RPMI7951 (cell line): ENCODE measurements at places on chromosomes 3 and 15. TPM values are rescaled to one million over a fixed set of nuclear protein-coding genes. Genes with fewer than 3 reads are reported as not detected.

The TUSC7 gene
- total RNA-seq: not detected in 2 replicates

GRCh38 chr3:127113571-127113891, 79.4 kb upstream of the PRR23E start:
- no peak for DNase-seq

The CHST13 gene
- not detected in 2 replicates for total RNA-seq

The SYNPR gene
- total RNA-seq: not detected in 2 replicates

The ASB14 gene
- not detected in 2 replicates for total RNA-seq

The TMEM45A gene
- 119 and 142 TPM in 2 replicates for total RNA-seq

The ALS2CL gene
- total RNA-seq: 0.59 and 1.2 TPM in 2 replicates

DNA sequence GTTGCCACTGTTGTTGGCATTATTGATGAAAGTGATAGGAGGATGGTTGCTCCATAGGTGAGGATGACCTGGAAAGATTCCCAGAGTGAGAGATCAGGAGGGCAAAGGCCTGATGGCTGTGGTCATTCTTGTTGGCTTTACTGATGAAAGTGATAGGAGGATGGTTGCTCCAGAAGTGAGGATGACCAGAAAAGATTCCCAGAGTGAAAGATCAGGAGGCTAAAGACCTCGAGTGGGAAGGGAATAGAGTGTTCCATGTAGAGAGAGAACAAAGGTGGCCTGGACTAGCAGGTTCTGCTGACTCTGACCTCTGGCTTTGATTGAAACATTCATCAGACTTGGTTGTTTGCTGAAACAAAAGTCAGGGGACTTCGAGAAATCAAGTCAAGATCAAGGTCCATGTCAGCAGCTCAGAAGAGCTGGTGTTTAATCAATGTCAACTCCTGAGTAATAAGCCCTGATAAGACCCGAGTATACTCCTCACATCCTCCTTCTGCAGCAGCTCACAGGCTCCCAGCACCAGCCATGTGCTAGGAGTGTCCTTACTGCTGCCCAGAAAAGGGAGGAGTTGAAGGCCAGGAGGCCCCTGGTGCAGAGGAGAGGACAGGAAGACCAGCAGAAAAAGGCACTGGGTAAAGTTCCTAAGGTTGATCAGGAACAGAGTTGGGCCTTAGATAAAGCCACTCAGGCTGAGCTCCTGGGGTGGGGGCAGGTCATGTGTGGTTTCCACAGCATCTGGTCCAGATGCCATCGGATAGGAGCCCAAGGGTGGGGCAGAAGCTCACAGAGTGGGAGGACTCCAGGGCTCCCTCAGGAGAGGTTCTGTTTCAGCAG, 19.9 kb downstream of the CYP8B1 start:
- DNase-seq: no peak

DNA sequence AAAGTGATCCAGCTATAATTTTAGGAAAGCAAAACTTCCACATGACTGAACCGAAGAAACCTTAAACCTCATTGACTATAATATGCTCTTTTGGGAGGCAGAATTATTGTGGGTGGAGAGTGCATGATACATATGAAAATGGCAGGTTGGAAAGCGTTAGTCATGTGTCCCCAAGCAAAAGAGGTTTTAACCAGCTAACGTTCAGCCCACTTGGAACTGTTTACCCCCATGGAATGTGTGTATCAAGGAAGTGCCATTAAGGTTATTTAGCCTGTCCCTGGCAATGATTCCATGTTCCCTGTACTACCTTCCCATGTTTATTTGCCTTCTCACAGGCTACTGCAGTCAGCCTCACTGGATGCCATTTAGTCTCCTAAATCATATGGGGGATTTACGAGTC, 44.1 kb upstream of the LRRC58 start:
- peak; percentile 12 for DNase-seq

GRCh38 chr3:146203776-146204175, 42.8 kb upstream of the PLOD2 start:
- no peak for DNase-seq

DNA sequence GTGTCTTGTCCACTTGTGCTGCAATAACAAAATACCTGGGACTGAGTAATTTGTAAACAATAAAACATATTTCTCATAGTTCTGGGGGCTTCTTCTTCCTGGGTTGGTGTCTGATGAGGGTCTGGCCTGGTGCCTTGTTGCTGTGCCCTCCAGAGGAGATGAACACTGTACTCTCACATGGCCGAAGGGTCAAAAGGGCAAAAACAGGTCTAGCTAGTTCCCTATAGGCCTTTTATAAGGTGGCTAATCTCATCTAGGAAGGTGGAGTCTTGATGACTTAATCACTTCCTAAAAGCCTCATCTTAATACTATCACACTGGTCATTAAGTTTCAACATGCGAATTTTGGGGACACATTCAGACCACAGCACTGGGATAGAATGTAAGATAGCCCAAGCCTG, 228.4 kb downstream of the TLE3 start:
- no peak for DNase-seq

DNA sequence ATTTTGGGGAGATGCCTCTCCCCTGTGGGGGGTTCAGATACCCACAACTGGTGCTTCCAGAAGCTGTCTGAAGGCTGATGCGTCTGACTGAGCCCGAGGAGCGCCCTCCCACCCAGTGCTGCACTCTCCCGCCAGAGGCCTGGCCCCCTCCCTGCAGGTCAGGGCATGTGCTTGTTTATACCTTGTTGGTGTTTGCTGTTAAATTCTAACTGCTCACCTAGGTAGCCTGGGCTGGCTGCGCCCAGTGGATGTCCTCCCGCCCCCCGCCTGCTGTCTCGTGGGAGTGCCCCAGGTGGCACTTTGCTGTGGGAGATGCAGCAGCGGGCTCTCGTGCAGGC, 12.9 kb downstream of the KLF13 start:
- no peak for DNase-seq

DNA sequence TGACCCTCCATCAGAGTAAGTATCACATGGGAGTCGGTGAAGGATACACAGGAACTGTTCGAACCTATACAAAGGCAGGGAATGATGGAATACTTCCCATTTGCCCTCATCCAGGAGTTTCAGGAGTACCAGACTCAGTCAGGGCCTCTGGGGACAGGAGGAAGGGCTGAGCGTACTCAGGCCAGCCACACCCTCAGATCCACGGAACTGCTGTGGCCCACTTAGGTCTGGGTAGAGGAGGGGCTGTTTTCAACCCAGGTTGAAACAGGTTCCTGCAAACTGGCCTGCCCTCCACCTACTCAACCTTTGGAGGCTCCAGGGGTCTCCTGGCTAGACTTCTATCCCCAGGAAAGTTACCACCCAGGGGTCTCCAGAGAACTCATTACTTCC, 6.7 kb upstream of the IGDCC3 start:
- no peak for DNase-seq

- DNase-seq: peak; percentile 44
Observed at GRCh38 chr3:48661501-48662144, 1.1 kb downstream of the CELSR3 start.

The UNC13C gene
- not detected in 2 replicates for total RNA-seq

The SAMD7 gene
- not detected in 2 replicates for total RNA-seq

The LRRIQ4 gene
- total RNA-seq: not detected in 2 replicates

GRCh38 chr3:195302431-195302830, 31.5 kb upstream of the XXYLT1 start:
- DNase-seq: no peak

- no peak for DNase-seq
Observed at GRCh38 chr3:197295871-197296270, 2.5 kb downstream of the DLG1 start.

The COL6A5 gene
- total RNA-seq: not detected in 2 replicates

DNA sequence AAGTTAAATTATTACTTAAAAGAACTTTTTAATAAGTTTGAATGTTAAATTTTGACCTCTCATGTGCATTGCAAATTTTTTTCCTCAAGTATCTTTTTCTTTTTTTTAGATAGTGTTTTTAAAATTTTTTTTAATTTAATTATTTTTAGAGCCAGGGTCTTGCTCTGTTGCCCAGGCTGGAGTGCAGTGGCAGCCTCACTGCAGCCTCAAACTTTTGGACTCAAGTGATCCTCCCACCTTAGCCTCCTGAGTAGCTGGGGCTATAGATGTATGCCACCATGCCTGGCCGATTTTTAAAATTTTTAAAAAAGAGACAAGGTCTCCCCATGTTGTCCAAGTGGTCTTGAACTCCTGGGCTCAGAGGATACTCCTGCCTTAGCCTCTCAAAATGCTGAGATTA, 14.4 kb downstream of the PDE8A start:
- DNase-seq: no peak

DNA sequence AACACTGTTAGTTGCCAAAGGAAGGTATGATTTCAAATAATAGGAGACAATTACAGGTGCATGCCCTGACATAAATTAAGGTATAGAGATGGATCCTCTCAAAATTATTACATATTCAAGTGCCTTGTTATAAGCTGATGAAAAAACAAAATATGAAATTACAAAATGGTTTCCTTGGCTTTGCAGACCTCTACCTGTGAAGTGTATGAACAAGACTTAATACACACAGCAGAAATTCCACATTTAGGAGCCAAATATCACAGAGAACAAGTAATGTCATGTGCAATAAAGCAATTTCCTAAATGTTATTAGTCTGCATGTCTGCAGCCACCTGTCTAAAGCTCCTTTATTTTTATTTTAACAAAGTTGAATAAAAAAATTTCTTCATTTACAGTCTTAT, 151.5 kb downstream of the ALCAM start:
- DNase-seq: no peak

GRCh38 chr3:152447511-152447910, 178.8 kb downstream of the MBNL1 start:
- DNase-seq: no peak

DNA sequence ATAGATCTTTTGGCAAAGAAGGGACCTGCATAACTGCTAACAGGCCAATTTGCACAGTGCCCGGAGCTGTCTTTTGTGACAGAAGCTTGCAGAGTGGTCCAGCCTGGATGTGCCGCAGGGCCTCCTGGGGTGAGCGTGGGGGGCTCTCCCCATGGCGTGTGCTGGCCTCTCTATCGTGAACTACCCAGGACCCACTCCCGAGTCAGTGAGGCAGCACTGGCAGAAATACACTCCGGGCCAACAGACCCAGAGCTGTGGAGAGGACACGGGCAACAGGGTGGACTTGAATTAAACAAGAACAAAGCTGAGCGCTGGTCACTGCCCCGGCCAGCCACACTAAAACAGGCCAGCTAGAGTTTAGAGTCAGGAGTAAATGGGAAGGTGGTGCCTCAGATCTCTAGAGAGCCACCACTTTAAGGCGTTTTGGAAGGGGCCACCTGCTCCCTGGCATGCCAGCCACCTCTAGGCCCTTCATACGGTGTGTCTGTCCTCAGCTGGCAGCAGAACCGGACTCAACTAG, 152.1 kb downstream of the KLF13 start:
- no peak for DNase-seq

The SKOR1 gene
- total RNA-seq: not detected in 2 replicates

The SLC28A2 gene
- total RNA-seq: not detected in 2 replicates

The CMTM8 gene
- total RNA-seq: not detected in 2 replicates

DNA sequence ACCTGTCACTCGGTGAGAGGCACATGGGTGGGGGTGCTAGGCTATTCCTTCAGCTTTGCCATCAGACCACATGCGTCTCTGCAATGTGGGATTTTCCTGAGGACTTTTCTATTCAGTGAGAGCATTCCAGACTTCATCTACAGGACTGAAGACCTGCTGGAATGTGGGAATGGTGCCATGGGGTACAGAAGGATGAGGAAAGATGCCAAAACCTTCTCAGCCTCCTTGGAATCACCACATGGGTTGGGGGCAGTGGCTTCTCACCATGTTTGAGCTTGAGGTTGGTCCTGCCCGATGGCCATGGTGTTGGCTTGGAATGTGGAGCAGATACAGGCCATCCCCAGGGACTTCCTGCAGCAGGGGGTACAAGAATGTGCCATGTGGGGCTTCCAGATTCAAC, 80.9 kb upstream of the KLF13 start:
- no peak for DNase-seq

- DNase-seq: no peak
Observed at GRCh38 chr15:68126396-68126795, 72.3 kb downstream of the PIAS1 start.

The KLHL6 gene
- total RNA-seq: not detected in 2 replicates
